Peyer's patch (tissue), 4 donors: ENCODE measurements at places on chromosomes 5 and 9.
A peak's percentile ranks its signal among the peaks of the same experiment; 100 is the strongest.

DNA sequence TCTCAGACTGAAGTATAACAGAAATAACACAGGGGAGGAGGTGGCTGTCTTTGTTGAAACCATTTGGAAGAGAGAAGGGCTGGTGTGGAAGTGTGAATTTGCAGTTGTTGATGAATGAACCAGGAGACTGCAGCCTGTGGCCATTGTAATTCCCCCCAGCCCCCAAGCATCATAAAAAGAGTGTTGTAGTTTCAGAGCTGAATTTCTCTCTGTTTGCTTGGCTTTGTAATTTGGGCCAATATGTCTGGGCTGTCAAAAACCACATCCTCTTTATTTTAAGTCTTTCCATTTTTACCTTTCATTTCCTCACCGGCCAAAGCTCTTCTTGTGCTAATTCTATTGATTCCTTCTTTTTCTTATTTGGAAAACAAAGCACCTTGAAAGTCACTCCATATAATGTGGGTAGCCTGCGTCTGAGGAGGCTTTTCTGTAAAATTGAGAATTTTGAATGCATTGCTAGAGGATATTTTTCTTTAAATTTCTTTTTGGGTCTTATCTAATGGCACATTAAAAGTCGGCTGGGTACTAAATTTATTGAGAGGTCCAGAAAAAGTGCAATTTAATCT, 383.3 kb downstream of the OSTF1 start:
- no peaks in the 10 kb centered on the region for H3K27me3 ChIP-seq
- DNase-seq, result no peak
- no peaks in the 10 kb centered on the region for H3K4me1 ChIP-seq
- H3K27ac ChIP-seq, result no peak overlapping the region
- H3K36me3 ChIP-seq, result no peaks in the 10 kb centered on the region
- no peak overlapping the region for H3K4me3 ChIP-seq

GRCh38 chr9:77161191-77161590, 16.1 kb upstream of the VPS13A start:
- no peaks in the 10 kb centered on the region for H3K36me3 ChIP-seq
- no peak overlapping the region for H3K27ac ChIP-seq

GRCh38 chr5:177303121-177303924, at the start of the genes PRELID1 and RAB24:
TSS of gene PRELID1 (plus strand) at chr5:177303799. CDS start at chr5:177303986, 187 bp downstream.
TSS of gene RAB24 (minus strand) at chr5:177303719. CDS start at chr5:177303288, 431 bp downstream.
- H3K4me3 ChIP-seq, result peak within 1 kb of the TSS; percentile 88
- no peaks in the 10 kb centered on the region for H3K36me3 ChIP-seq
- DNase-seq, result peak; percentile 96

- no peak for DNase-seq
- H3K27ac ChIP-seq, result no peak overlapping the region
- no peaks in the 10 kb centered on the region for H3K36me3 ChIP-seq
These were observed 60.4 kb downstream of the ERBIN start for GRCh38 chr5:65986796-65987195.

DNA sequence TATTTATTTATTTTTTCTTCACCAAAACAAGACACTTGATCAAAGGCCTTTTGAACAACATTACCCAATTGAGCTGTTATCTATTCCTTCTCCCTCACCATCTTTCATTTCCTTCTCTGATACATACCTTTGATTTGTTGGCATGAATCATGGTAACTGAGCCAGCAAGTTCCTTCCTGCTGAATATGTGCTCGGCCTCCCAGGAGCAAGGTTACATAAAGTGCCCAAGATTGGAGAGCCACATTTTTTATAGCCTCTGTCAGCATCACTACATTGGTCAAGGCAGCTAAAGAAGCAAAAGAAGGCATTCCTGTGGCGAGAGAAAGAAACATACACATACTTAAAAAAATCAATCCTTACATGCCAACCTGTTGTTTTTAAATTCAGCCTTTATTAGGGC, 369.6 kb downstream of the CYLC2 start:
- H3K36me3 ChIP-seq, result no peaks in the 10 kb centered on the region
- H3K4me3 ChIP-seq, result no peak overlapping the region
- H3K4me1 ChIP-seq, result no peaks in the 10 kb centered on the region
- H3K27ac ChIP-seq, result no peak overlapping the region
- no peaks in the 10 kb centered on the region for H3K27me3 ChIP-seq

GRCh38 chr5:96331681-96332361, 101.2 kb downstream of the PCSK1 start:
- peaks cover 12% of the 10 kb centered on the region for H3K4me1 ChIP-seq
- no peaks in the 10 kb centered on the region for H3K36me3 ChIP-seq
- H3K27ac ChIP-seq, result no peak overlapping the region
- no peaks in the 10 kb centered on the region for H3K27me3 ChIP-seq
- no peak for DNase-seq

- H3K4me3 ChIP-seq, result no peak overlapping the region
- no peaks in the 10 kb centered on the region for H3K36me3 ChIP-seq
- H3K27ac ChIP-seq, result no peak overlapping the region
- no peaks in the 10 kb centered on the region for H3K4me1 ChIP-seq
- H3K27me3 ChIP-seq, result no peaks in the 10 kb centered on the region
- no peak for DNase-seq
These were observed 6.4 kb upstream of the PAIP1 start for GRCh38 chr5:43563321-43563720.

DNA sequence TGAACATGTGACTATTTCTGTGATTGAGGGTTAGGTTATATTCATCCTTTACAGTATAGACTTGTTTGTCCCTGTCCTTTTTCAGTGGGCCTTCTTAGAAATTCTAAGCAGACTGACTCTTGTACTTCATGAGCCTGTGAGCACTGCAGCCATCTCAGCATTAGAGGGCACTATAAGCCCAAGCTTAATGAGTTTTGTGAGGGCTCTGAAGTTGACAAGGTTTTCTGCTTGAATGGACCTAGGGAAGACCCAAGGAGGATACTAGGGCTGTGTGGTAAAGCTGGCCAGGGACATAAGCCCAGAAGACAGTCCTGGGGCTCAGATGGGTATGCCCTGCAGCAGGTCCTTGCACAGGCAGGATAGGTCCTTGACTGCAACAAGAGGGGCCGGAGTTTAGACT, 126.5 kb downstream of the MRPS30 start:
- no peak for DNase-seq
- H3K4me1 ChIP-seq, result no peaks in the 10 kb centered on the region
- H3K27me3 ChIP-seq, result no peaks in the 10 kb centered on the region
- no peaks in the 10 kb centered on the region for H3K36me3 ChIP-seq
- H3K27ac ChIP-seq, result no peak overlapping the region
- no peak overlapping the region for H3K4me3 ChIP-seq

- no peak for DNase-seq
- H3K4me1 ChIP-seq, result peaks cover 4% of the 10 kb centered on the region
- no peaks in the 10 kb centered on the region for H3K27me3 ChIP-seq
- H3K4me3 ChIP-seq, result peak overlapping the region; percentile 32
- H3K36me3 ChIP-seq, result no peaks in the 10 kb centered on the region
These were observed 8.4 kb upstream of the PSD2 start for GRCh38 chr5:139787257-139787567.

GRCh38 chr9:136535070-136535469, 10.8 kb downstream of the NOTCH1 start:
- peaks cover 7% of the 10 kb centered on the region for H3K36me3 ChIP-seq
- no peak for DNase-seq
- H3K27me3 ChIP-seq, result no peaks in the 10 kb centered on the region

- no peak for DNase-seq
- no peaks in the 10 kb centered on the region for H3K27me3 ChIP-seq
- no peaks in the 10 kb centered on the region for H3K4me1 ChIP-seq
- H3K36me3 ChIP-seq, result peaks cover 3% of the 10 kb centered on the region
These were observed 65.2 kb upstream of the DEPDC1B start for GRCh38 chr5:60765019-60765709.

DNA sequence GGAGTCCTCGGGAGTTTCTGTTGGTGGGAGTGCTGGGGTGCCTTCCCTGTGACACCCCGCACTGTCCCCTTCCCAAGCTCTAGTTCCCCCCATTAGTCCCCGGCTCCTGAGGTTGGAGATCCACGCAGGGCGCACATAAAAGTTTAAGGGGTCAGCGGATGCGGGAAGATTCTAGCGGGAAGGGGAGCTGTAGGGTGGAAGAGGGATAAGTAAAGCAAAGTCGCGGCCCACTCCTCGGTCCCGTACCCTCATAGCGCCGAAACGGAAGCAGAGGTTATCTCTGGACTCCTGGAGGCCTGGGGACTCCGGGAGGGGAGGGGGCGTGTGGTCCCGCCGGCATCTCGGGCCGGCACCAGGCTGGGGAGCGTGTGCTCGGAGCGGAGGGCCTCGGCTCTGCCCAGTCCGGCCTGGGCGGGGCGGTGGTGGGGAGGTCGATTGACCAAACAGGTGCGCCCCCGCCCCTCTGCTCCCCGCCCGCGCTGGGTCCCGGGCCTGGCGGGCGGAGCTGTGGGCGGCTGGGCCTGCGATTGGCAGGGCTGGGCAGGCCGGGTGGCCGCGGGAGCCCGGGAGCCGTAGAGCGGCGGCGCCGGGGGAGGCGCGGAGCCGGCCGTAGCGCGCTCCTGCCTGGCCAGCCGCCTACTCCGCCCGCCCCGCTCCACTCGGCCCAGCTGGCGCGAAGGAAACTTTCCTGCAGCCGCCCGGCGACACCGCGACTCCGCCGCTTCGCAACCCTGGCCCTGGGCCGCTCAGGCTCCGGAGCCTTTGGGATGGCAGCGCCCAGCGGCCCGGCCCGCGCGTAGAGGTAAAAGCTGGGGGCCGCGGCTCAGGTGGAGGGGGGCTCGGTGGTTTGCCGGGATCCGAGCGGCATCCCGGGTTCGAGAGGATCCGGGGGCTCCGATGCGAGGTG, 52.2 kb upstream of the DAB2IP start:
- no peaks in the 10 kb centered on the region for H3K4me1 ChIP-seq
- peak overlapping the region; percentile 78 for H3K27ac ChIP-seq
- DNase-seq, result no peak
- H3K27me3 ChIP-seq, result no peaks in the 10 kb centered on the region

- H3K4me3 ChIP-seq, result no peak overlapping the region
- no peaks in the 10 kb centered on the region for H3K4me1 ChIP-seq
- no peaks in the 10 kb centered on the region for H3K27me3 ChIP-seq
- H3K27ac ChIP-seq, result no peak overlapping the region
- no peaks in the 10 kb centered on the region for H3K36me3 ChIP-seq
These were observed 6.9 kb upstream of the KIF2A start for GRCh38 chr5:62299101-62299500.

- H3K4me1 ChIP-seq, result no peaks in the 10 kb centered on the region
- H3K27me3 ChIP-seq, result no peaks in the 10 kb centered on the region
- peak; percentile 56 for DNase-seq
- peak overlapping the region; percentile 44 for H3K27ac ChIP-seq
These were observed 8.0 kb upstream of the INIP start for GRCh38 chr9:112725961-112726360.

GRCh38 chr9:97703437-97704344, 6.6 kb upstream of the XPA start:
- no peaks in the 10 kb centered on the region for H3K4me1 ChIP-seq
- no peaks in the 10 kb centered on the region for H3K36me3 ChIP-seq
- DNase-seq, result no peak
- H3K27me3 ChIP-seq, result no peaks in the 10 kb centered on the region

GRCh38 chr5:1668141-1668721, 131.4 kb downstream of the MRPL36 start:
- no peaks in the 10 kb centered on the region for H3K4me1 ChIP-seq
- H3K4me3 ChIP-seq, result no peak overlapping the region
- H3K27ac ChIP-seq, result no peak overlapping the region
- DNase-seq, result peak; percentile 6
- H3K27me3 ChIP-seq, result peaks cover 12% of the 10 kb centered on the region

GRCh38 chr9:7640231-7640630, 159.3 kb downstream of the DMAC1 start:
- H3K27ac ChIP-seq, result no peak overlapping the region
- H3K4me1 ChIP-seq, result no peaks in the 10 kb centered on the region
- no peaks in the 10 kb centered on the region for H3K27me3 ChIP-seq
- H3K36me3 ChIP-seq, result no peaks in the 10 kb centered on the region
- H3K4me3 ChIP-seq, result no peak overlapping the region
- DNase-seq, result no peak

DNA sequence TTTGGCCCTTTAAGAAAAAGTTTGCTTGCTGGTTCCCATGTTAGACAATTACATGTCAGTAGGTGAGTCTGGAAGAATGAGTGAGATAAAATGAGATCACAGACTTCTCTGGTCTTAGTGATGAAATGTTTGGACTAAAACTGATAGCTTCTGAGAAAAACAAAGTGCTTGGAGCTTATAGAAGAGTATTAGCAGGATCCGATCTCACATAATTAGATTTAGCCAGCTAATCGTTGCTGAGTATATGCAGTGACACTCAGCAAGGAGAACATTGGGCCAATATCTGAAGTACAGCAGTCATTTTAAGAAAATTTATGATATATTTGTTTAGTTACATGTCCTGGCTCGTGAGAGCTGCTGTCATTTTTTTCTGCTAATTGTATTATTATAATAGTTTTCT, 135.8 kb downstream of the SNCAIP start:
- H3K27me3 ChIP-seq, result no peaks in the 10 kb centered on the region
- no peaks in the 10 kb centered on the region for H3K36me3 ChIP-seq
- H3K4me1 ChIP-seq, result no peaks in the 10 kb centered on the region
- H3K4me3 ChIP-seq, result no peak overlapping the region
- no peak overlapping the region for H3K27ac ChIP-seq

- H3K4me1 ChIP-seq, result no peaks in the 10 kb centered on the region
- H3K27ac ChIP-seq, result no peak overlapping the region
- H3K27me3 ChIP-seq, result no peaks in the 10 kb centered on the region
These were observed 5.5 kb downstream of the GGTA1 start for GRCh38 chr9:121494192-121494591.

- H3K36me3 ChIP-seq, result no peaks in the 10 kb centered on the region
- no peak for DNase-seq
- H3K4me3 ChIP-seq, result peak overlapping the region; percentile 64
These were observed 885 bp downstream of the MPDZ start for GRCh38 chr9:13278368-13279246.

GRCh38 chr5:134327327-134327726, 39.6 kb downstream of the CDKL3 start:
- H3K4me1 ChIP-seq, result no peaks in the 10 kb centered on the region
- DNase-seq, result no peak
- no peak overlapping the region for H3K27ac ChIP-seq

DNA sequence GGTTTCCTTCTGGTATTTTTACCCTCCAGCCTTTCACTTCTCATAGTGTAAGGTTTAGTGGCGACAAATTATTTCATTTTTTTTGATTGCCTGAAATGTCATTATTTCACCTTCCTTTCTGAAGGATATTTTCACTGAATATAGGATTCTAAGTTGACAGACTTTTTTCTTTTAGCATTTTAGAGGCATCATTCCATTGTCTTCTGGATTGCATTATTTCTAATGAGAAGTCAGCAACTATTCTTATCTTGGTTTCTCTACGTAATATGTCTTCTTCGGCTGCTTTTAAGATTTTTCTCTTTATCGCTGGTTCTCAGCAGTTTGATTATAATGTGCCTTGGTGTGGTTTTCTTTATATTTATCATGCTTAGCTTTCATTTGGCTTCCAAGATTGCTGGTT, 194.2 kb downstream of the GAPVD1 start:
- no peaks in the 10 kb centered on the region for H3K27me3 ChIP-seq
- no peak for DNase-seq
- H3K4me3 ChIP-seq, result no peak overlapping the region

GRCh38 chr5:40736103-40736875, 19.5 kb downstream of the TTC33 start:
- DNase-seq, result no peak
- H3K27ac ChIP-seq, result no peak overlapping the region
- no peaks in the 10 kb centered on the region for H3K36me3 ChIP-seq
- H3K4me3 ChIP-seq, result no peak overlapping the region
